Thoracic aorta endothelial cell (primary cell): ENCODE measurements at places on chromosomes 2 and 18. TPM values are rescaled to one million over a fixed set of nuclear protein-coding genes. Genes with fewer than 3 reads are reported as not detected.

Gene IL1B
- total RNA-seq: not detected in 2 replicates

Gene TMEM169
- total RNA-seq: 0.07 and 0.13 TPM in 2 replicates

Gene ARHGAP28
- total RNA-seq: 14.1 and 26.6 TPM in 2 replicates

Gene SETBP1
- total RNA-seq: 9.5 and 12.9 TPM in 2 replicates

Gene AMER3
- not detected in 2 replicates for total RNA-seq

Gene IGFBP5
- 0.40 and 1.0 TPM in 2 replicates for total RNA-seq

Gene GALNT1
- 351 and 359 TPM in 2 replicates for total RNA-seq

Gene SLC5A7
- not detected in 2 replicates for total RNA-seq

Gene AKAIN1
- not detected in 2 replicates for total RNA-seq

Gene KATNAL2
- total RNA-seq: 1.2 and 3.0 TPM in 2 replicates

Gene SERPINB11
- total RNA-seq: not detected in 2 replicates
